Stomach (tissue), 19 donors: ENCODE measurements at places on chromosomes 6 and 20. TPM values are rescaled to one million over a fixed set of nuclear protein-coding genes. Genes with fewer than 3 reads are reported as not detected.

DNA sequence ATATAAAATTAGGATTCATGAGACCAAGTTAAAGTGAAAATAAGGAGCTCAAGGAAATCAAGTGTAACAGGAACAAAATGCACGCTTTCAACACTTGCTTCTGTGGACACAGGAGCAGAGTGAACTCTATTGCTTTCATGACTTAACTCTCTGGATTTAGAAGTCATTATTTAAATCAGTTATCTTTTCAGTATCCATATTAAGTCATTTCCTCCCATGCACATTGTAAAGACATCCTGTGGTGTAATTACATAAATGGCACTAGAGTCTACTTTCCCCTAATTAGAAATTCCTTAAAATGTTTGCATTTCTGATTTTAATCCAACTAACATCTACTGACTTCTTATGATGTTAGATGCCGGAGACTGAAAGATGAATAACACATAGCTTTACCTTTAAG lies 88.0 kb downstream of the INSM1 start:
- no peak overlapping the region for H3K4me3 ChIP-seq
- DNase-seq = no peak
- peaks cover 31% of the 10 kb centered on the region for H3K4me1 ChIP-seq
- no peaks in the 10 kb centered on the region for H3K27me3 ChIP-seq

DNA sequence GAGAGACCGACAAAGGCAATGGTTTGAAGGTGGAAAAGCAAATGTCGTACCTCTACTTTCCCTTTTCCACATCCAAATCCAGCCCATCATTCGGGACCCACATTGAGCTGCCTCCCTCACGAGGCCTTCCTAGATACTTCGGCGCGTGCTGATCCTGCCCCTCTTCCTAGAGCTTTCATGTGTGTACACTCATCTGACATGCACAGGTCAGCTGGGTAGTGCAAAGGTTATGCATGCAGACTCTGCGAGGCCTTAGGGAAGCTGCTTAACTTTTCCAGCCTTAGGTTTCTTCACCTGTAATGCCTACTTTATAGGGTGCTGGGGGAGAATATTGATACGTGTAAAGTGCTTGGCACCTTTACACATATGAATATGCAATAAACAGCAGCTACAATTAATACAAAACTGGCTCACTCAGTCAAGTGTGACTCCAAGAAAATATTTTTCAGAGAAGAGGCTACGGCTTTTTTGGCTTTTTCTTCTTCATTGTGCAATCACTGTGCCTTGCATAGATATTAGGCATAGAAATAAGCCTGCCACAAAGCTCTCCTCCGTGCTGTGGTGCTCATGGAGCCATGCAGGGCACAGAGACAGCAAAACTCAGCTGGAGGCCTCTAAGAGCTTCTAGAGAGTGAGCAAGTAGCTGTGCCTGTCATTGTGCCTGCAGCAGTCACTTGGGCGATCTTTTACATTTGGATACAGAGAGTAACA lies 3.6 kb upstream of the MANBAL start:
- no peaks in the 10 kb centered on the region for H3K36me3 ChIP-seq
- no peak overlapping the region for H3K27ac ChIP-seq
- DNase-seq = no peak
- no peak overlapping the region for H3K4me3 ChIP-seq

DNA sequence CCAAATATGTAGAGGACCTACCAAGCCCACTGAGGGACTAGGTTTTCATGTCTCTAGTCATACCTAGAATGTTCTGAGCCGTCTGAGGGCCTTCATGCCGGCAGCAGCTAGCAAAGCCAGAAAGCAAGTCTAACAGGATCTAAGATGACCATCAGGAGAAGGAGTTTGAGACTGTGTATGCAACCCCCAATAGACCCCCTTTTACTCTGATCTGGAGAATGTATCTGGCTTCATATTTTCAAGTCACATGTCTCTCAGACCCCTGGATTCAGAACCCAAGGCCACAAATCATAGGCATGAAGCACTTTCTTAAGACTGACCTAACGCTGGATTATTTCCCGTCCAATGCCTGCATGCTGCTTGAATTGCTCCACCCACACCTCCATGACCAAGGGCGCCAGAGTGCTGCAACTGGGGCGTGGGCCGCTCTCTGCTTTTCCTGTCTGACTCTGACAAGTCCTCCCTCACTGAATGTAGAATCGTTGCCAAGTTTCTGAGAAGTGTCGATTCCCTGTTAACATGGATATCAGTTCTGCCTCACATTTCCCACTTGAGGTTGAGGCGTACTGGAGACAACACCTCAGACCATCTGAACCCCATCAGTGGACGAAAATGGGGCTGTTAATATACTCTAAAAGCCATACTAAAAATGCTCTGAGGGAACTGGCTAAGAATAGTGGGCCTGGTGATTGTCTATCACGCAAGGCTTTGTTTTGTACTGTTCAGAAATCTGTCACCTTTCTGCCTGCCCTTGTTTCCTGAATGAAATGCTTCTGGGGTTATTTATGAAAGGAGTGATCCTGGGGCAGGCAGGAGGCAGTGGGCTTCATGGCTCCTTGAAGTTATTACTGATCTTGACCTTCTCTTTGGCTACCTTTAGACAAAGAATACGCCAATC lies 23.9 kb upstream of the ASXL1 start:
- H3K27ac ChIP-seq = peak overlapping the region; percentile 77
- H3K4me3 ChIP-seq = no peak overlapping the region
- peak; percentile 84 for DNase-seq
- H3K27me3 ChIP-seq = no peaks in the 10 kb centered on the region
- peaks cover 16% of the 10 kb centered on the region for H3K4me1 ChIP-seq

DNA sequence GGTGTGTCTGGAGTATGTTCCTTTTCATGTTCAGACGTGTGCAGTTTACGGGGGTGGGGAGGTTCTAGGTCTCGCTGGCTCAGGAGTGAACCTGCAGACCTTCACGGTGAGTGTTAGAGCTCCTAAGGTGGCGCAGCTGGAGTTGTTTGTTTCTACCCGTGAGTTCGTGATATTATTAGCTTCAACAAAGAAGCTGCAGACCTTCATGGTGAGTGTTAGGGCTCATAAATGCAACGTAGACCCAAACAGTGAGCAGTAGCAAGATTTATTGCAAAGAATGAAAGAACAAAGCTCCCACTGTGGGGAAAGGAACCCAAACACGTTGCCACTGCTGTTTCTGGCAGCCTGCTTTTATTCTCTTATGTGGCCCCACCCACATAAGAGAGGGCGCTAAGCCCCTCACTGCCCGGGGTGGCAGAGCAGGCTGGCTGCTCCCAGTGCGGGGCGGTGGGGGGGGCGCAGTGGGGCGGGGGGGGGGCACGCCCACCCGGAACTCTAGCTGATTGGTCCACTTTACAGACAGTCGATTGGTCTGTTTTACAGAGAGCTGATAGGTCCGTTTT lies 41.3 kb upstream of the GMPR start:
- H3K36me3 ChIP-seq = no peaks in the 10 kb centered on the region
- H3K27me3 ChIP-seq = no peaks in the 10 kb centered on the region
- H3K4me1 ChIP-seq = peaks cover 6% of the 10 kb centered on the region
- no peak overlapping the region for H3K4me3 ChIP-seq

- H3K4me1 ChIP-seq = no peaks in the 10 kb centered on the region
- no peak overlapping the region for H3K27ac ChIP-seq
- no peak overlapping the region for H3K4me3 ChIP-seq
- no peak for DNase-seq
- no peaks in the 10 kb centered on the region for H3K27me3 ChIP-seq
Measured at GRCh38 chr6:74734901-74735300, 471.0 kb downstream of the COL12A1 start.

GRCh38 chr6:5076931-5077330 lies 8.2 kb upstream of the PPP1R3G start:
- DNase-seq = no peak
- no peaks in the 10 kb centered on the region for H3K36me3 ChIP-seq
- H3K4me3 ChIP-seq = no peak overlapping the region
- no peak overlapping the region for H3K27ac ChIP-seq
- no peaks in the 10 kb centered on the region for H3K27me3 ChIP-seq

DNA sequence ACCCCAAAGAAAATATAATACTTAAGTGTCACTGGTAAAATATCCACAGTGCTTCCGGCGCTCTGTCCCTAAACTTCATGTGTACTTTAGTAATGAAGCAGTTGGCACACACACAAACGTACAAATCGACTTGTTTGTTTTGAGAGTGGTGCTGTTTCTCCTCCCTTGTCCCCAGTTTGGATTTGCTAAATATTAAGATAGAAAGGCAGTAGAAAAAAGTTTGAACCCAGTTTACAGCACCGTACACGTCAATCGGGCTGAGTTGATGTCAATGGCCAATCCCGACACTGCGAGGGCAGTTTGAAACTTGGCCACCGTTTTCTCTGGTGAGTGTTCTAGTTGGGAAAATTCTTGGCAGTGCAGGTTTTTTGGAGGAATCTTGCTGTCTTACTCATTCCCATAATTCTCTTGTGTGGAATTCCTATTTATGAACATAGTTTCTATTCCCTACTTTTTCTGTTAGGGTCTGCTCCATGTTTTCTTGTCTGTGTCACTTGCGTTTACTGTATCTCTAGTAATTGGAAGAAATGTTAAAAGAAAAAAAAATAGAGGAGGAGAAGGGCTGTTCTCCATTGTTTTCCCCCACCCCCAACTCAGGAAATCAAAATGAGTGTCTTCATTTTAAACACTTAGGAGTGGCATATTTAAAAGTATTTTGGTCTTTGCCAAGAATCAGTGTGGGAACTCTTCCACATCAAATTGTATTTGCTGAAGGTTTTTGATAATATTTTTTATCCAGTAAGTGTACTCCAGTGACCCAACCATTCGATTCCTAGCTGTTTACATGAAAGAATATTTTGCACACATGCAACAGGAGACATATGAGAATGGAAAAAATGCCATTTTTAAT lies 72.3 kb downstream of the OR2B2 start:
- DNase-seq = peak; percentile 33
- H3K4me3 ChIP-seq = peak overlapping the region; percentile 67
- H3K36me3 ChIP-seq = no peaks in the 10 kb centered on the region

- no peaks in the 10 kb centered on the region for H3K4me1 ChIP-seq
- H3K27ac ChIP-seq = no peak overlapping the region
- H3K27me3 ChIP-seq = no peaks in the 10 kb centered on the region
- DNase-seq = no peak
- no peaks in the 10 kb centered on the region for H3K36me3 ChIP-seq
Measured at GRCh38 chr6:36413489-36414480, 26.3 kb upstream of the ETV7 start.

DNA sequence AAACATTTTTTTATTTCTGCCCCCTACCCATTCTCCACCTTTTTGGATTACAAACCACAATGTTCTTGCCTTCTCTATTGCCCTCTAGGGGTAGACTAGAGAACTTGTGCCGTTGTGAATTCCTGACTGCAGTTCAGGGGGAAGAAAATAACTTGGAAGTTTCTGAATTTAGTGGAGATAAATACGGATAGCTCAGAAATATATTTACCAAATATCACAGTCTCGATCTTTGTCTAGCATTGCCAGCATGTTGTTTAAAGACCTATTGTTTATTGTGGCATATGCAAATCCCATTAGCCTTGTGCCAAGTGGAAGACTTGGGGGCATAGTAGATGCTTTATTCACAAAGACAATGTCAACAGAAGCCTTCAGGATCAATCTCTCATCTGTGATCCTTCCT lies 154.1 kb upstream of the MMS22L start:
- H3K4me1 ChIP-seq = no peaks in the 10 kb centered on the region
- H3K27ac ChIP-seq = no peak overlapping the region
- H3K27me3 ChIP-seq = no peaks in the 10 kb centered on the region
- DNase-seq = peak; percentile 6

DNA sequence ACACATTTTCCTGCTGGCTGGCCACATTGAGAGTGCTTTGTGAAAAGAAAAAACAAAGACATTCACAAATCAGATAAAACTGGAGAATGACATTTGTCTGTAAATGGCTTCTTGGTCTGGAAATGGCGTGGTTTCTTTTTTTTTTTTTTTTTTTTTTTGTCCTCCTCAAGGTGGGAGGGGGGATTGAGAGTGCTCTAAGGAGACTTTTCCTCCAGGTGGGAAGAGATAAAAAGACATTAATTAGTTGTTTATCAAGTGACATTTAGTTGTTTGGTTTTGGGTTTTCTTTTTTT lies 40.4 kb downstream of the GNAS start:
- H3K27ac ChIP-seq = peak overlapping the region; percentile 98
- no peaks in the 10 kb centered on the region for H3K27me3 ChIP-seq
- peak overlapping the region; percentile 89 for H3K4me3 ChIP-seq
- no peaks in the 10 kb centered on the region for H3K36me3 ChIP-seq
- peaks cover 57% of the 10 kb centered on the region for H3K4me1 ChIP-seq
- peak; percentile 52 for DNase-seq

- H3K27ac ChIP-seq = peak overlapping the region; percentile 89
- no peak for DNase-seq
- peaks cover 51% of the 10 kb centered on the region for H3K4me1 ChIP-seq
- peaks cover 48% of the 10 kb centered on the region for H3K27me3 ChIP-seq
- H3K4me3 ChIP-seq = no peak overlapping the region
Measured at GRCh38 chr6:75202676-75203131, 3.1 kb downstream of the COL12A1 start.

DNA sequence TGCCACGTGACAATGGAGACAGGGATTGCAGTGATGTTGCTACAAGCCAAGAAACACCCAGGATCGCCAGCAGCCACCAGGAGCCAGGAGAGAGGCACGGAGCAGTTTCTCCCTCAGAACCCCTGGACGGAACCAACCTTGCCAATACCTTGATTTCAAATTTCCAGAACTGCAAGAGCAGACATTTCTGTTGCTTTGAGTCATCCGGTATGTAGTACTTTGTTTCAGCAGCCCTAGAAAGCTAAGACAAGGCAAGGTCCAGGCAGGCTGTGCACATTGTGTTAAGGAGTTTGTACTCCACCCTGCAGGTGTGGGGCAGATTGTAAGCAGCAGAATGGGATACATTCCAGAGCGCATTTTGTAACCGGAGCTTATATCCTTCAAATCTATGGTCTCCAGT lies 48.3 kb downstream of the TRERF1 start:
- H3K4me3 ChIP-seq = no peak overlapping the region
- no peaks in the 10 kb centered on the region for H3K36me3 ChIP-seq
- H3K27ac ChIP-seq = peak overlapping the region; percentile 69
- H3K27me3 ChIP-seq = no peaks in the 10 kb centered on the region
- no peak for DNase-seq

- H3K27me3 ChIP-seq = no peaks in the 10 kb centered on the region
- no peaks in the 10 kb centered on the region for H3K4me1 ChIP-seq
- no peak for DNase-seq
Measured at GRCh38 chr6:5464099-5464885, 203.0 kb downstream of the FARS2 start.

Gene OR2H2
- polyA plus RNA-seq = not detected

Gene VWA7
- polyA plus RNA-seq = 1.4 TPM

Gene OXT
- polyA plus RNA-seq = not detected

Gene OLIG3
- not detected for polyA plus RNA-seq

Gene TFAP2D
- not detected for polyA plus RNA-seq

Gene TBXT
- not detected for polyA plus RNA-seq

Gene SLC32A1
- polyA plus RNA-seq = not detected

Gene CD40
- polyA plus RNA-seq = 19.9 TPM

Gene PRKN
- 1.5 TPM for polyA plus RNA-seq
